ENCODE measurements at places on chromosomes 5 and 9.

DNA sequence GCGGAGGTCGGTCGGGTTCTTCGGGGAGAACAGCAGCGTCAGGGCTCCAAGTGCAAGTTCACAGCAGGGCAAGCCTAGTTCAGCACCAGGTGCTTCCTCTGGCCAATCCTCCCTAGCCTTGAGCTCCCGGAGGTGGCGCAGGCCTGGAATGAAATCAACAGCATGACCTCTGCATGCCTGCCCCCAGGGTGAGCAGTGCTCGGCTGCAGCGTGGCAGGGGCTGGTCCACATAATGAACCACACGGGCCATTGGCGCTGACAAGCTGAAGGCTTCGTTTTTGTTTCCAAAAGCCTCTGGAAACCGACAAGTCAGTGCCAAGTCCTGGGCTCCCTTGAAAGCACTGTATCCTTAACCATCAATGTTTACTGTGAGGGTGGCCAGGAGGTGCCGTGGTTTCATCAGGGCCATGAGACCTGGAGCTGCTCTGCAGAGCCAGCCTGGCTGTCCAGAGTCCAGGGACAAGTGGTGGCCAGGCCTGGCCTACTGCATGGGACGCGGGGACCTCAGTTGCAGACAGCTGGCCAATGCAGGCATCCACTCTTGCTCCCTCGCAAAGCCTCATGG, 2.1 kb upstream of the INPP5E start:
- no peak for DNase-seq

- no peak for DNase-seq
Observed at GRCh38 chr9:96157675-96158074, 144.3 kb downstream of the HSD17B3 start.

- no peak for DNase-seq
Observed at GRCh38 chr9:91818225-91818585, 131.8 kb downstream of the ROR2 start.

- no peak for DNase-seq
Observed at GRCh38 chr5:160641405-160641804, 210.6 kb downstream of the ATP10B start.

GRCh38 chr9:69283003-69283402, 42.0 kb upstream of the ENTREP1 start:
- DNase-seq: no peak

- no peak for DNase-seq
Observed at GRCh38 chr9:110592044-110592830, 12.7 kb upstream of the SVEP1 start.

DNA sequence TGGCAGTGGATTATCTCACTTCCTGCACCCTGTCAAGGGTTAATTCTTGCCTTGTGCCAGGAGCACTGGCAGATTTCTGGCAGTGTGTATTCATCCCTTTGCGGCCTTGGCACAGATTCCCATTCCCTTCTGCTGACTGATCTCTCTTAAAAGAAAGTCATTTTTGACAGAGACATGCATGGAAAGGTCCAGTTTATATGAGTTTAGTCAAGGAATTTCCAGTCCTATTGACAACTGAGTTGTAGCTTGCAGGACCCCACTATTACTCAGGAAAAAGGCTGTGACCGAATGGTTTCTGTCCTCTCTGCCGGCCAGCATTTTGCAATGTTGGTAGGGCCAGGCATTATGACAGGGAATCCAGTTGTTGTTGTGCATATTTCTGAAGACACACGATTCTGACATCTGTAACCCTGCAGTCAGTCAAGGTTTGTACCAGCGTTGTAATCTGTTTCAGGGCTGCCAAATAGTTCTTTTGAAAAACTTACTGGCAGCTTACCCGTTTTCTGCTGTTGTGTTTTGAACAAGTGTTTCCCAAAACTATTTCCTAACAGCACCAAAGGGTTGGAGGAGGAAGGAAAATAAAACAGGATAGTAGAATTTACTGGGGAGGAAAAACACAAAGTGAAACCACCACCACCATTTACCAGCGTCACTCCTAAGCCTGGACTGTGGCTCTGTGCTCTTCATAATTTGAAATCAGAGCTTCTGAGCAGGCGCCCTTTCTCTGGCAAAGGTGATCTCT, 243.4 kb upstream of the KLF4 start:
- no peak for DNase-seq

- DNase-seq: no peak
Observed at GRCh38 chr5:115818821-115819220, 2.4 kb upstream of the CDO1 start.

- no peak for DNase-seq
Observed at GRCh38 chr5:32379421-32379820, 65.1 kb downstream of the ZFR start.

DNA sequence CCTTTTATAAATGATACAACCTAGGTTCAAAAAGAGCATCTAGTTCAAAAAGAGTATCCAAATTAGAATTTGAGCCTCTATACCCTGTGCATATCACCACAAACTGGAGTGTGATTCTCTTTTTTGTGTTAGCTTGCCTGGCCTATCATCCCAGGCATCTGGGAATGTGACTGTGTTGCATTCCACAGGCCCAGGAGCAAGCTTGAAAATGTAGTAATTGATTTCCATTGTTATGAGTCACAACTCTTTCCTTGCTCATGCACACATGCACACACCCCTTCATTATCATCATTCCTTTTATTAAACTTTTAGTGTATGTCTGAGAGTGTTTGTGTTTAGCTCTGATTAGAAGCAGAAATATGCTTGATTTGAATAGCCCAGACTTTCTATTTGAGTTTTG, 75.2 kb downstream of the FCHO2 start:
- no peak for DNase-seq

DNA sequence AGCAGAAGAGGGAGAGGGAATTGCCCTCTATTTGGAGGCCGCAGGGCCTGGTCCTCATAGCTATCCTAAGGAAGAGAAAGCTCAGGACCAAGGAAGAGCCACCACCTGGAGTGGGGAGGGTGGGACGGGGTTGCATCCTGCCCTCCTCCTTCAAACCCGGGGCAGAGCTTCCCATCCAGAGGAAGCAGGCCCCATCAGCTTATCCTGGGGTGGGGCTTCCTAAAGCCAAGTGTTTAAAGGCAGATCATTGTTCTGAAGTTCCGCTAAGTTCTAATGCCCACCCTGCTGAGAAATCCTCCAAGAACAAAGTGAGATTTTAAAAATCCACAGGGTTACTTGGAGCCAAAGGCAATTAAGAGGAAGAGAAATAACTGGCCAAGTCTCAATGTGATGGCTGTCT, 210.3 kb downstream of the C9orf152 start:
- DNase-seq: no peak

GRCh38 chr5:34057118-34057517, 14.1 kb upstream of the C1QTNF3 start:
- DNase-seq: no peak

DNA sequence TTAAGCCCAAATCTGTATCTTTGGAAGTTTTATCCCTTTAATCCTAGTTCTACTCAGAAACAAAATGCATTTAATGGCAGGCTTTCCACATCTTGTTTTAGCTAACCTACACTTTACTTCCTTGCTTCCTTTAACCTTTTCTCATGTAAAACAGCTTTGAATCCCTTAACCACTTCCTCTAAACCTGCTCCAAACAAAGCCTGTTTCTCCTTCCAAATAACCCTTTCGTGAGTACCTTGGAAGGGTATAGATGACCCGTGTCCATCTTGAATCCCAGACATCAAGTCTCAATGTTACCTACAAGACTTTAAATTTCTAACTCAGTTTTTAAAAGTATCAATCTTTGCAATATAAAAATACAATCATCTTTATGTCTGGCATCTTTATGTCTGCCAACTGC, 78.4 kb downstream of the DROSHA start:
- DNase-seq: no peak

GRCh38 chr5:89128092-89128491, 245.1 kb upstream of the MEF2C start:
- DNase-seq: no peak

DNA sequence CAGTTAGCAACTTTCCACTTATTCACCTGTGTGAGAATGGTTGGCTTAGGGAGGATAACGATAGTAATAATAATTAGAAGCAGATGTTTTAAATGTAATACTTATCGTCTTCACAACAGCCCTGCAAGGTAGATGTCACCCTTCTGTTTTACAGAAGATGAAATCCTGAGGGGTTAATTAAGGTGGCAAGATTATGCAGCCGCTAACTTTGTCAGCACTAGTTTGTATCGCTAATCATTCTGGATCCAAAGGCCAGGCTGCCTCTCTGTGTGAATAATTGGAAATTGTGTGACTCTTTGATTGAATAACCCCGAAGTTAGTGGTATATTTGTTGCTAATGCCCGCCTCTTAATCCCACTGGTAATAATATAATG, 635 bp downstream of the IFT74 start:
- DNase-seq: no peak

DNA sequence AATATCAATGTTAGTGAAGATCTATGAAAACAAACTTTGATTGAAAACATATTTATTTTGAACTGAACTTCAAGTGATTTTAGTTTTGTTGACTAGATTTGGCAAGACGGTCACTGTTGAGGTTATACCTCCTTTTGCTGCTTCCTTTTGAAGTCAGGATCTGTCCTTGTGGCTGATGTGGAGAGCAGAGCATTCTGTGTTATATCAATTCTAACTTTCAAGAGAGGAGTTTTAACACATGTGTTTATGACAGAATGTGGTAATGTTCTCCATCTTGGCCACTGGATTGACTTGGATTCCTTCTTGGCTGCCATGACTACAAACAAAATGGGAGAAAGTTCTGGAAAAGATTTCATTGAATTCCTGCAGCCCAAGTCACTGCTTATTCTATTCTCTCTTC, 104.0 kb upstream of the ACTBL2 start:
- no peak for DNase-seq

- no peak for DNase-seq
Observed at GRCh38 chr5:77960863-77961396, 184.8 kb upstream of the TBCA start.

- no peak for DNase-seq
Observed at GRCh38 chr5:67880511-67880805, 335.1 kb upstream of the PIK3R1 start.

DNA sequence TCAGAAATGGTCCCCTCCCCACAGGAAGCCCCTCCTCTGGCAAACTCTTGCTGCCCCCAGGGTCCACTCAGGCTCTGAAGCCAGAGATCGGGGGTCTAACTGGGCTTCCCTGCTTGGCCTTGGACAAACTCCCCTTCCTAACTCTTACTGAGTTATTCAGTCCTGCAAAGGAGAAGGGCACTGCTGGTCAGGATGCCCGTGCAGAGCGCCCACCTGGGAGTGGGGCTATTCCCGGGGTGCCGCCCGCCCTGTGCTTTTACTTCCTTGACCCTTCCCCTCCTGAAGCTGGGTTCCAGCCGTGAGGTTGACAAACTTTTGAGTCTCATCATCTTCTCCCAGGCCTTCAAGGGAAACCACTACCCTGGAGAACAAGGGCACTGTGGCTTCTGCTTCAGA, 4.9 kb downstream of the TBC1D9B start:
- no peak for DNase-seq

DNA sequence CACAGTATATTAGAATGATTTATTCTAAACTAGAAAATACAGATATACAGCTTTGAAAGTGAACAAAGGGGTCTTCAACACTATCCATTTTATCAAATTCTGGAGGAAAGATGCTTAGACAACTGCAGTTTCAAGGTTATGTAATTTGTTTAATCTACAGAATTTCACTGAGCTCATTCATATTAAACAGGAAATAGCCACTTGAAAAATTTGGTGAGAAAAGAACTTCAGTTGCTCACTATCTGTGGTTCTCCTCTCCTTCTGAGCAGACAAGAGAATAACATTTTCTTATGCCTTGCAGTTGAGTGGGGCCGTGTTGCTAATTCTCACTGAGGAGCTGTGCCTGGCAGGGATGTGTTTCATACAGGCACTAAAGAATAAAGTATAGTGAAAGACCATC, 1428.2 kb downstream of the CDH12 start:
- DNase-seq: no peak

GRCh38 chr9:115109486-115109885, 8.5 kb downstream of the TNC start:
- DNase-seq: no peak

GRCh38 chr9:6538666-6539071, 106.9 kb downstream of the GLDC start:
- DNase-seq: no peak

GRCh38 chr9:133835262-133835901, 97.2 kb upstream of the SARDH start:
- no peak for DNase-seq

DNA sequence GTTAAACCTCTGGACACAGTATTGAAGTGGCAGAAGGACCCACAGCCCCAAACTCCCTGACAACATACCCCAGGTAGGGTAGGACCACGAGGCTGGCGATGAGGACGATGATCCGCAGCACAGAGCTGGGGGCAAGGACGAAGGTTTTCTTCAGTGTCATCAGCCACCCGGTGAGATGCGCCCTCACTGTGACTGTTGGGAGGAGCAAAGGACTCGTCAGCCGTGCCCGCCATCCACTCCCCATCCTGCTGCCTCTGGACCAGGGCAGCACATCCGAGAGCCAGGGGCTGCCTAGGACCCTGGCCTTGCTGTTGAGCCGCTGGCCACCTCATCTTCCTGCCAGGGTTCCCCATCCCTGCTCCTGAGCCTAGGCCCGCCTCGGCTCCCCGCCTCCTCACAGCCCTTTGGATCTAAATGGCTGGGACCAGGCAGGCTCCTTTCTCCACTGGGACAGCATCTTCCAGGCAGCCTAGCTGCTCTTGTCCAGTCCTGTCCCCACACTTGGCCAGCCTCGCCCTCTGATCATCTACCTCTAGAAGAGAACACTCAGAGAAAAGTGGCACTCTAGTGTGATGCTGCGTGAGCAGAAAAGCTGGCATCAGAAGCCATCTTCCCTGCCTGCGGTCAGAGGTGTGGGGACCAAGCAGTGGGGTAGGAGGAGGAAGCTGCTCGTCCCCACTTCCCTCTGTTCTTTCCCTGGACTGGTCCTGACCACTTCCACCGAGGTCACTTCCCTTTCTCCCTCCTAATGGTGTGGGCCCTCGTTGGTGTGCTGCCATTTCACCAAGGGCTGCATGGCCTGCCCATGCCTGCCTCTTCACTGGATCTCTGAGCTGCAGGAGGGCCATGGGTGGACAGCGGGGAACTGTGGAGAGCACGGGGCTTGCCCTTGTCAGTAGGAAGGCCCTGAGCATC, 49.2 kb downstream of the OTULIN start:
- no peak for DNase-seq

- DNase-seq: no peak
Observed at GRCh38 chr9:130173666-130173983, 1.4 kb downstream of the NCS1 start.

GRCh38 chr5:127960270-127960691, 123.3 kb upstream of the SLC12A2 start:
- DNase-seq: no peak

GRCh38 chr9:107103621-107104020, 179.5 kb upstream of the RAD23B start:
- DNase-seq: no peak
